Tongue (tissue), 3 donors: ENCODE measurements at places on chromosomes 7 and 10.
A peak's percentile ranks its signal among the peaks of the same experiment; 100 is the strongest.

- DNase-seq: no peak
Measured at GRCh38 chr10:3119796-3120459, 52.6 kb downstream of the PFKP start.

DNA sequence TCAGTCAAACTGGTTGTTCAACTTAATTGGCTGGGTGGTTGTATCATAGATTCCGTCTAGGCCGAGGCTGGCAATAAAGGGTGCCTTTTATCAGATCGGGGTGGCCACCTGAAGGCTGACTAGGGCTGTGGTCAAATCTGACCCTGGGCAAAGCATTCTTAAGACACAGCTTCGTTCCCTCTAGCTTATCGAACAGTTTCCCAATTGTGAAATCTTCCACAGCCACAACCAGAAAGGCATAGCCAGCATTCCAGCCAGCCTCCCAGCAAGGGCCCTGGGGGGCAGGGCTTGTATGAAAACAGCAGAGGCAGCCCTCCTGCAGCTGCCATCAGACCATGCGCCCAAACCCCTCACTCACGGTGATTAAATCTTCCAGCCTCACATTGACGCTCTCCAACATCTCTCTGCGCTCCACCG lies 42.5 kb upstream of the TMEM213 start:
- DNase-seq: no peak

DNA sequence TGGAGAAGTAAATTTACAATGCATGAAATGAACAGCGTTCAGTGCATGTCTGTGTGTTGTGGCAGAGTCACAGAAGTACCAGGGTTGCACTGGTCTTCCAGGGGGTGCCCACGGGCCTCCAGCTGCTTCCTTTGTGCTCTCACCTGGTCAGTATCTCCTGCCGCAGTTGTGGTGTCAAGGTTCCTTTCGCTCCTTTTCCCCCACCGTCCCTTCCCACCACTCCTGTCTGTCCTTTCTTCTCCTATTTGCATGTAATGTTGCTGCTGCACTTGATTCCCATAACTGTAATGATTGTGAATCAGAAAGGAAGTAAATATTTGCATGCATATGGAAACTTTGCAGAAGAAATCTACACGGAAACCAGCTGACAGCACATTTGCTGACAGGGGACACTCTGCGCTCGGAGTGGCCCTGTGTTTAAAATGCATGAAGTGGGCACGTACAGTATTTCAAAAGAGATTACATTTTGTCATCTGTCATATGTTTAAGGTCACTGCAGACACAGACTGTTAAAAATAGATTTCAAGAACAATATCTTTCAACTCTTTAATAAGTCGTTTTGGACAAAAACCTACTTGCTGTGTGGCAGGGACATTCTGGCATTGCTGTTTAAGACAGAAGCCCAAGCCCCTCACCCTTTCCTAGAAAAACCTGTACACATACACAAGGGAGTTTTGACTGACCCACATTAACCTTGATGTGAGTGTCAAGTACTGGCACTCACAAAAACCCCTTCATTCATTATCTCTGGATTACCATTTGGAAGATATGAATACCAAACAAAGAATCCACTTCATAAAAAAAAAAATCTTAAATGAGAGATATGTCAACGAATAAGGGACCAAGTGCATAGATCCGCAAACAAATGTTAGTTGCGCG lies 336.7 kb upstream of the KLF6 start:
- DNase-seq: peak; percentile 21

- DNase-seq: no peak
Measured at GRCh38 chr7:18064242-18064838, 36.7 kb upstream of the PRPS1L1 start.
